ENCODE measurements at places on chromosomes 2 and 18.

DNA sequence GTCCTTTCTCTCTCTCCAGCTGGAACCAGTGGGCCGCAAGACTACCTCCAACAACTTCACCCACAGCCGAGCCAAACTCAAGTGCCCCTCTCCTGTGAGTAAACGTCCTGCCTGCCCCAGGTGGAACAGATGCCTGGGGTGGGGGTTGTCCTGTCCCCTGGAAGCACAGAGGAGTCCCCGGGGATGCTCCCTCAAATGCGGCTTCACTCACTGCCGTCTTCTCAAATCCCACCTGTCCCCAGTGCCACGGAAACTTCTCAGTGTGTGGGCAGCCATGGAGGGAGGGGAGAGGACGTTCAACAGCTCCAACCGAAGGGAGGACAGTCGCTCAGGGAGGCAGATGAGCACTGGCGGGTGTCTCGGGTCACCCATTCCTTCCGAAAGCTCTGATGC lies 110.7 kb upstream of the PPP1CB start:
- no peak for DNase-seq

GRCh38 chr2:234305846-234306245 lies 191.0 kb downstream of the ARL4C start:
- DNase-seq = no peak

- DNase-seq = no peak
Measured at GRCh38 chr2:36178384-36178783, 177.2 kb upstream of the CRIM1 start.

- peak; percentile 51 for DNase-seq
Measured at GRCh38 chr2:157785200-157785599, 90.9 kb downstream of the ACVR1 start.

GRCh38 chr2:224220586-224221255 lies 181.2 kb downstream of the FAM124B start:
- DNase-seq = peak; percentile 75

- DNase-seq = no peak
Measured at GRCh38 chr2:230671117-230671516, 41.5 kb upstream of the CAB39 start.

DNA sequence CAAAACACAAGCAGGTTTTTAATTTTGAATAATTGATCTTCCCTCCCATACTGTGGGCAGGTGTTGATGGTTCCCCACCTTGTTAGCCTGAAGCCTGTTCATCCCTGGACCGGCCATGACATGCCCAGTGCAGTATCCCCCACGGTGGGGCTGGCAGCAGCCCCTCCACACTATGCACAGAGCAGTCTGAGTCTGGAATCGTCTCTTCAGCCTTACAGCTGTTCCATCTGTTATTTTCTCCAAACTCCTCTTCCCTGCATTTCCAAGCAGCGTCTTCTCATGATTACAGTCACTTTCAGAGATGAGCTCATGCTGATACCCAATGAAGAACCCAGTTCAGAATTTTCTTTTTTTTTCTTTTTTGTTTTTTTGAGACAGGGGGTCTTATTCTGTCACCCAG lies 68.2 kb downstream of the ADI1 start:
- no peak for DNase-seq

DNA sequence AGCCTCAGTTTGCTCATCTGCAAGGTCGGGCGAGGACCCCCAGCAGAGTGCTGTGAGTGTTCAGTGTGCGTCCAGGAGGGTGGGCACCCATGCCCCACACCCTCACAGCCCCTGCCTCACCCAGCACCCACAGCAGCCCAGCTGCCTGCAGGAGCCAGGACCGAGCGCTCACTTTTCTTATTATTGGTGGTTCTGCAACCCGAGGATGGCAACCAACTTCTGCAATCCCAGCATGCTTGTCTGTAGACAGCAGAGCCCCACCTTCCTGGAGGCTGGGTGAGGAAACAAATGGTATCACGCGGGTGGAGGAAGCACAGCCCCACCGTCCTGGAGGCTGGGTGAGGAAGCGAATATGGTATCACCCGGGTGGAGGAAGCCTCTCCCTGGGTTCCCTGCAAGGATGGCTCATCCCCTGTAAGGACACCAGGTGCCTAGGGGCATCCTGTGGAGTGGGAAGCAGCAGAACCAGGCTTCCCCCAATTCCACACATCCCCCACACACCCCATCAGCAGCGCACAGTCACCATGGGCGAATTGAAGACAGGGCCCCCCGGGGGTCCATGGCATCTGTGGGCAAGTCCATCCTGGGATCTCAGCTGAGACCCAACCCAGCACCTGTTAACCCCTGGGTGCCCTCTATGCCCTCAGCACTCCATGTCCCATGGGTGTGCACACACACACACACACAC lies 220.5 kb upstream of the RAB6C start:
- no peak for DNase-seq

- DNase-seq = peak; percentile 49
Measured at GRCh38 chr2:191917430-191917881, 70.6 kb upstream of the CAVIN2 start.

DNA sequence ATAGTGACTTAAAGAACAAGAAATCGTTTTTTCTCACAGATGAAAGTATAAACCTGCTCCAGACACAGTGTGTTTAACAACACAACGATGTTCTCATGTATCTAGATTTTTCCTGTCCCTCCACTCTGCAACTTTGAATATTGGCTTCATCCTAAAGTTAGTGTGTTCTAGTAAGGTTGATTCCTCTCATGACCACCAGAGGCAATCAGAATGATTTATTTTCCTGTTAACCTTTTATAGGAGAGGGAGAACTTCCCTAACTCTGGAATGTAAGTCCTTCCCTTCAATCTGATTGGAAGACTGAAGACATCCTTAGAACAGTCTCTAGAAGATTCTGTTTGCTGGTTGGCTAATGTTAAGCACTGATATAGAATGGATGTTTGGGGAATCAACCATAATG lies 41.0 kb upstream of the TAF4B start:
- DNase-seq = no peak

- DNase-seq = peak; percentile 26
Measured at GRCh38 chr2:98601532-98602132, 6.7 kb downstream of the COA5 start.

DNA sequence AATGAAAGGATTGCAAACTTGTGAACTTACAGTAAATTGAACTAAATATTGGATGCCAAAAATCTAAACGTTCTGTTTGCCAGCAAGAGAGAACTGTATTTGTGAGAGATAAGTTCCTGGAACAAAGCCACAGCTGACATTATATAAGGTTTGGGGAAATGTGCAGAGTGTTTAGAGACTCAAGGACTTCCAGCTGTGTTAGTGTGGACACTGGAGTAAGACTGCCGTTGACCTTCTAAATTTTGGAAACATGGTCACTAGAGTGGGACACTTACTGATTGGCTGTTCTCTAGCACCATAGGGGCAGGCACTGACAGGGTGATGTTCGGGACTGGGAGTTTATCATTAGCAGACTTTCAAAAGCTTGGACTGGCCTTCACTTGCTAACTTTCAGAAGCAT lies 40.5 kb downstream of the SCN9A start:
- DNase-seq = no peak

GRCh38 chr2:54073796-54074195 lies 41.6 kb upstream of the ACYP2 start:
- DNase-seq = peak; percentile 10

GRCh38 chr18:43078478-43079092 lies 36.9 kb downstream of the RIT2 start:
- no peak for DNase-seq

GRCh38 chr2:43311276-43311675 lies 84.9 kb upstream of the ZFP36L2 start:
- peak; percentile 90 for DNase-seq

GRCh38 chr2:2839393-2839781 lies 508.3 kb upstream of the MYT1L start:
- no peak for DNase-seq

- no peak for DNase-seq
Measured at GRCh38 chr18:77645170-77645872, 395.7 kb downstream of the GALR1 start.

DNA sequence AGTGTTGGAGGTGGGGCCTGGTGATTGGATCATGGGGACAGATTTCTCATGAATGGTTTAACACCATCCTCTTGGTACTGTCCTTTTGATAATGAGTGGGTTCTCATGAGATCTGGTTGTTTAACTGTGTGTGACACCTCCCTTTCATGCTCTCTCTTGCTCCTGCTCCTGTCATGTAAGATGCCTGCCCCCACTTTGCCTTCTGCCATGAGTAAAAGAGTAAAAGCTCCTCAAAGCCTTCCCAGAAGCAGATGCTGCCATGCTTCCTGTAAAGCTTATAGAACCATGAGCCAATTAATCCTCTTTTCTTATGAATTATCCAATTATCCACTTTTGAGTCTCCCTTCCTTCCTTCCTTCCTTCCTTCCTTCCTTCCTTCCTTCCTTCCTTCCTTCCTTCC lies 317.7 kb downstream of the RDH14 start:
- DNase-seq = no peak

- no peak for DNase-seq
Measured at GRCh38 chr2:241091734-241092445, 10.2 kb downstream of the MTERF4 start.

GRCh38 chr2:239327536-239328350 lies 73.1 kb downstream of the HDAC4 start:
- no peak for DNase-seq

GRCh38 chr2:236627841-236628240 lies 58.2 kb downstream of the ACKR3 start:
- no peak for DNase-seq

DNA sequence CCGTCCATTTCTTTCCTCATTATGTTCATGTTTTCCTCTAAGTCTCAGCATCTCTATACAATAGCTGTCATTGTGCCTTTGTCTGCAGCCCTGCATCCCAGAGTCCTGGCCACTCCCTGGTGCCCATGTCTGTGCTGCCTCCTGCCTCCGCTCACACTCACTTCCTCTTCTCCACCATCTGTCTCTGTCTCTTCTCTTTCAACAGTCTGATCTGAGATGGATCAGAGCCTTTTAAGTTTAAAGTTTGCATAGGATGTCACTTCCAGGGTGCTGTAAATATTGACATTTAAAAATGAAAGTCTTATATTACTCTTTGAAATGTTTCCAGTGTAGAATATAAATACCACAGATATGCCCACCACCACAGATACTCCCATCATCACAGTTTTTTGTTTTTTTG lies 42.7 kb downstream of the UBE2F start:
- no peak for DNase-seq

DNA sequence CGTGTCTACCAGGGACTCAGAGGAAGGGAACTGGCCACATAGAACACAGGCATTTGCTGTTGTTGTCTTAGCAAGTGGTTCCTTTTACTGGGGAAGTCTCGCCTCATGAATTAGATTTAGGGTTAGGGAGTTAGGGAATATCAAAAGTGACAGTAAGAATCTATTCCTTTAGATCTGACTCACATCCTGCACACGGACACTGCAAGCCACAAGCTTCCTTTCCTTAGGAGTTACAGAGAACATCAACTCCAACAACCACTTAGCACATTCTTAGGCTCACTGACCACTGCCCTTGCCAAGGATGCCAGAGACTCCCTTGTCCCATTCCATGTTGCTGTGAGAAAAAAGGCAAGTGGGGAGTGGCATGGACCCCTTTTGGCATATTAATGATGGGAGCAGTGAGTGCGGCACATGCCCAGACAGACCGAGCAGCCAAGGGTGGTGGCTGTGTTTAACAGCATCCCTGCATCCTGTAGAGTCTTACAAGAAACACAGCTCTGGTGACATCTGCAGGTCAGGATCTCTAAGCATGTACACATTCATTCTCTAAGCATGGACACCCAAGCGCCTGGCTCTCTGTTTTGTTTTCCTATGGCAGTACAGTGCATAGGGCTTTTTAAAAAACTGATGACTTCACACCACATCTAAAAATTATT lies 745.6 kb upstream of the RAB6C start:
- no peak for DNase-seq

DNA sequence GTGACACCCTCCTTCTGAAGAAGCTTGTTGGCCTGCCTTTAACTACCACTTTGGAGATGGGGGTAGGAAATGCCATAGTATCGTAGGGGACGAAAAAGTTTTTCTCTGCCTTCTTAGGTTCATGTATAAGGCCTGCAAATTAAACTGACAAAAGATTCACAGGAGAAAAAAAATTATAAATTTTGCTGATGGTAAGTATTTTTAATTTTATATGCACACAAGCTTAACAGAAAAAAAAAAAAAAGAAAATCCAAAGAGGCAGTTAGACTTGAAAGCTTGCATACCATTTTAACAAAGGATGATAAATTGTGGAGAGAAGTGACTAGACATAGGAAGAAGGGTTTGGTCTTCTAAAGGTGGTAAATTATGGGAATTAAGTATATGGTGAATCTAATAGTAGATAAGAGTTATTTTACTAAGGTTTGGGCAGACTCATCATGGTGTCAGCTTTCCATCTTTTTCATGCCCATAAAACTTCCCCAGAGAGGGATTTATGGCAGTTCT lies 62.5 kb upstream of the B3GNT2 start:
- DNase-seq = no peak

DNA sequence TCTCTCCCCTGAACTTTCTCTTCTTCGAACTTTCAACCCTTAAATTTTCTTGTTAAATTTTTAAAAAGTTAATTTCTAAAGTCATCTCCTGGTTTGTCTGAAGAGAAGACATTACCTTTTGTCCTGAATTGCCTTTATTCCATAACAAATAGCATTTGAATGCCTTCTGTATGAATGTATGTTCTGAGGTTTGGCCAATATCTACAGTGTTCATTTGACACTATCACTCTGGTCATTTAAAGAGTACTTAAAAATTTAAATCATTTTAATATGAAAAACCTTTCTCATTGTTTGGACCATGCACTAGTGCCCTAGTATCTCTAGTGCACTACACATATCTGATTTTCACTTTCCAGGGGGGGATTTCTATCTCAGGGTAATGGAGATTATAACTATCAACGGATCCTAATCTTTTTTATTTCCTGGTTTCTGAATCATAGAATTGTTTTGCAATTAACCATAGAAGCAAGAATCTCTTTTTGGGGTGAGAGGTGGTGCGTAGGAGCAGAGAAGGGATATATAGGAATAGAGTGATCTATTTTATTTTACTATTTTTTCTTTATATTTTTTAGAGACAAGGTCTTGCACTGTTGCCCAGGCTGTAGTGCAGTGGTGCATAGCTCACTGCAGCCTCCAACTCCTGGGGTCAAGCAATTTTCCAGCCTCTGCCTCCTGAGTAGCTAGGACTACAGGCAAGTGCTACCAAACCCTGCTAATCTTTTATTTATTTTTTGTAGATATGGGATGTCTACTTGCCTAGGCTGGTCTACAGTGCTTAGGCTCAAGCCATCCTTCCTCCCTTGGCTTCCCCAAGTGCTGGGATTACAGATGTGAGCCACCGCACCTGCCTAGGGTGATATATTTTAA lies 25.5 kb downstream of the TANC1 start:
- no peak for DNase-seq

- no peak for DNase-seq
Measured at GRCh38 chr2:54310961-54311360, 54.9 kb upstream of the TSPYL6 start.

DNA sequence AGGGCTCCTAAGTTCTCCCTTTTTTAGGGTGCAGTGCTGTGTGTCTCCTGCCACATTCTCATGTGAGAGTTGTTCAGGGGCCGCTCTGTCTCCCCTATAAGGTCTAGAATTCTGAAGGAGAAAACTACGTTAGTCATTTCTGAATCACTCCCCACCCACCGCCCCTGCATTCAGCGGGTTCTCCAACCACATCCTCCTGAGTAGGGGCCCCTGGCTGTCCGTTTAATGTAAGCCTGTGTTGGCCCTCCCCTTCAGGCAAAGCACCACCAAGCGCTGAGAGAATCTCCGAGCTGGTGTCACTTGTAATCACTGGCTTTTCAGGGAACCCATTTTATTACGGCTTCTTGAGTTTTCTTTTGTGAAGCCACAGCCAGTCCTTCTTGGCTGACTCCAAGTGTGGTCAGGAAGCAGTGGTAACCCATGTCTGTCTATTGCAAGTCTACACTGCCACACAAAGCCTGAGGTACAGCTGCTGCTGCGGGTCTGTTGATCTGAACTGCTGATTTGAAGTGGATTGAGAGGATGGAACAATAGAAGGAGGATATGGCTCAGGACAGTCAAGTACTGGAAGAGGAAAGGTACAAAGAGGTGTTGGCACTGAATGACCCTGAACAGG lies 16.9 kb downstream of the LCT start:
- DNase-seq = no peak
